ENCODE measurements at places on chromosomes 12 and 14. TPM values are rescaled to one million over a fixed set of nuclear protein-coding genes. Genes with fewer than 3 reads are reported as not detected.
A peak's percentile ranks its signal among the peaks of the same experiment; 100 is the strongest.

GRCh38 chr14:97028382-97028781 lies 231.2 kb downstream of the VRK1 start:
- DNase-seq = no peak

- DNase-seq = no peak
Measured at GRCh38 chr14:35213869-35214387, 78.3 kb upstream of the PSMA6 start.

DNA sequence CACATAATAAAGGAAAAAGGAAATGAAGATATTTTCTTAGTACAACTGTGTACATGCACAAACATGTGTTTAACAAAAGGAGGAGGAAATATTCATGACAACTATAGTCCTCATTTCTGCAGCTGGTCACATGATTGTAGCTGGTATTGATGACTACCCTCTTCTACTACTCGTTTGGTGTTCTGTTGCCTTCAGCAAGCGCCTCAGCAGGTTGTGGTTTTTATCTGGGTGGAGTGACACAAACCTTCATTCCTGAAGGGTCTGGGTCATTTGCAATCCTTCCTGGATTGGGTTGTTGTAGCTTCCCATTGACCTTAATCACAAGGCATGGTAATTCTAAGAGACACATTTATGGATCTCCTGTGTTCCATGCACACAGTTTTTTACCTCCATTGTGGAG lies 1009.9 kb upstream of the USP15 start:
- DNase-seq = no peak

PDZRN4 gene
- 16.8 TPM for total RNA-seq

GRCh38 chr14:74875941-74876913 lies at the start of gene PROX2:
PROX2 (minus strand) TSS chr14:74876145; CDS start chr14:74863834, 12,311 bp downstream.
- DNase-seq = peak; percentile 51

PHETA1 gene
- 2.7 TPM for total RNA-seq

CATSPERB gene
- total RNA-seq = not detected

MYF6 gene
- not detected for total RNA-seq

DNA sequence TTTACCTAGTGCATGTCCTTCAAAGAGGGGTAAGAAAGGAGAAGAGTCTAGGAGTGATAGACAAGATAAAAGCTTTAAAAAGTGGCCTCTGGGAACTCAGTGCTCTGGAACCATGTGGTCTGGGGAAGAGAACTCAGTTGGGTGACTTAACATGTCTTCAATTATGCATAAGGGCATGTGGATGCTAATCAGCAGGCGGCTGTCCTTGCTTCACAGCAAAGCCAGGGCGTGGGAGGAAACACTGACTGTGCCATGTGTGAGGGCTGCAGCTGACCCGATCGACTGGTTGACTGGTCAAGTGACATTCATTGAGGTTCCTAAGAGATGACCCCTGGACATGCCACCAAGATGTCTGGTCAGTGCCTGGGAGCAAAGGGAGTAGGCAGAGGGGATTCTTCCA lies 1053.8 kb downstream of the BCL11B start:
- DNase-seq = no peak

FITM1 gene
- 1.4 TPM for total RNA-seq

- DNase-seq = no peak
Measured at GRCh38 chr12:124795081-124795948, 68.3 kb downstream of the SCARB1 start.

GRCh38 chr14:84152452-84152851 lies 1377.5 kb upstream of the FLRT2 start:
- no peak for DNase-seq

GRCh38 chr14:73058224-73058921 lies at the start of gene RBM25:
RBM25 (plus strand) TSS chr14:73058534; CDS start chr14:73071642, 13,108 bp downstream.
- peak; percentile 99 for DNase-seq

GRCh38 chr14:71387753-71388152 lies 480.5 kb downstream of the PCNX1 start:
- DNase-seq = no peak
